AG09319 (cell line): ENCODE measurements at places on chromosomes 11 and 22.
A peak's percentile ranks its signal among the peaks of the same experiment; 100 is the strongest.

GRCh38 chr11:45025716-45026492 lies 75.2 kb upstream of the TP53I11 start:
- no peak for DNase-seq

DNA sequence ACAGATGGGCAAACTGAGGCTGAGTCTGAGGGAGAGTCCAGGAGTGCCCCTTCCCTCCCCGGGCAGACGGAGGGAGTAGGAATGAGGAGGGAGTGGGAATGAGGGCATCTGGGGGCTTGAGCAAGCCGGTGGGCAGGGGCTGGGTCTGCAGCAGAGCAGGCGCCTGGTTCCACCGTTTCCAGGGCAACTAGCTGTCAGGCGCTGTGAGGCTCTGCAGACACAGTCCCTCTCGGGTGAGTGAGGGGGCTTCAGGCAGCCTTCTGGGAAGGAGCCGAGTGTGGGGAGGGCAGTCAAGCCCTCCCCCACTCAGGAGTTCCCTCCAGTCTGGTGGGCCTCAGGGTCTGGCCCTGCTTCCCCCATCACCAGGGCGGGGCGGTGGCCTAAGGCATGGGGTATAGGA lies 19.0 kb downstream of the TMEM258 start:
- no peak for DNase-seq

DNA sequence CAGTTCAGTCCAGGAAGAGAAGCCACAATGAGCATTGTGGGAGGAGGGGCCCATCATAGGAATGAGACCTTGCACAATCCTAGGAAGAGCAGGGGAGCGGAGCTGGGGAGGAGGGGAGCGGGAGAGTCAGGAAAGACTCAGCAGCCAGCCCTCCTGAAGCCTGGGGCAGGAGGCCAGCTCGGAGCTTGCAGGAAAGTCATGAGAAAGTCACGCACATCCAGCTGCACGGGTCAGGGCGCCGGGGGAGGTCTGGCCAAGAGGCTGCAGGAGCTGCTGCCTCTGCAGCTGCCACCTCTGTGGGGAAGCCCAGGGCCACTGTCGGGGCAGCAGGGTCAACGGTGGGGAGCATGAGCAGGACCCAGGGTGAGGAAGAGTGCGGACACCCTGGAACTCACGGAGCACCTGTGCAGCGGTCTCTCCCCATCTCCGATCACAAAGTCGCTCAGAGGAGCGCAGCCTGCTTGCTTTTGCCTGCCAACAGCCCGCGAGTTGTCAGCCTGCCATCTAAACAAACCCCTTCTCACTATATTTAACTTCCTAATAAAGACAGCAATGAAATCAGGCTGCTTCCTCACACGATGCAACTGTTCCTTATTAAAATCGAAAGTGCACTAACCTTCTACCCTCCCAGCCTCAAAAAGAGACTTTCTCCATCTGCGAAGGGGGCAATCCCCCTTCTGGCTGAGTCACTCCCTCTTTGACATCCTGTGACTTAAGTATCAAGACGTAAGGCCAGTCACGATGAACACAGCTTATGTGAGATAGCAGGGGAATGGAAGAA lies 52.9 kb upstream of the RTL6 start:
- DNase-seq: peak; percentile 96

DNA sequence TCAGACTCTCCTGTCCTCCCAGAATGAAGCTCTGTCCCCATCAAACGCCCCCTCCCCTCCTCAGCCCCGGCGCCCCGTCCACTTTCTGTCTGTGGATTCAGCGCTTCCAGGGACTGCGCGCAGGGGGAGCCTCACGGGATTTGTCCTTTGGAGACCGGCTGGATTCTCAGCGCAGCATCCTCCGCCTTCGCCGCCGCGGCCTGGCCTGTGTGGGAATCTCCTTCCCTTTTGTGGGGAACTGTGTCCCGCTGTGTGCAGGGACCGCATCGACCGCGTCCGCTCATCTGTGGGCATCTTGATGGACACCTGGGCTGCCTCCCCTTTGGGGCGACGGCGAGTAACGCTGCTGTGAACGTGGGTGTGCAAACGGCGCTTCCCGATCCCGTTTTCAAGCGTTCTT lies 1.1 kb upstream of the SCT start:
- DNase-seq: no peak

DNA sequence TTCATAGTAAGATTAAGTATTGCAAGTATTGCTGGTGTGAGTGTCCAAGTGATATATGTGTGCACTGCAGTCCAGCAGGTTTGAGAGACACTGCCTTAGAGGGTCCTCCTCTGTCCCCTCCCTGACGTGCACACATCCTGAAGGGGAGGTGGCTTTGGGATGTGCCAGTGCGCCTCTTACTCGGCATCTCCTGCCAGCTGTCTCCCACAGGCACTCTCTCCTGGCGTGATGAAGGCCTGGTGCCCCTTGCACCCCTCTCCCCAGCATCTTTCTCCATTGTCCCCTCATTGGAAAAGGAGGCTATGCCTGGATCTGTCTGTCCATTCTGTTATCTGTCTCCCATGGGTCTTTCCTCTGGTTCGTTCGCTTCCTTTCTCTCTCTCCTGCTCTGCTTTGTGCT lies 24.2 kb downstream of the GTPBP1 start:
- no peak for DNase-seq

DNA sequence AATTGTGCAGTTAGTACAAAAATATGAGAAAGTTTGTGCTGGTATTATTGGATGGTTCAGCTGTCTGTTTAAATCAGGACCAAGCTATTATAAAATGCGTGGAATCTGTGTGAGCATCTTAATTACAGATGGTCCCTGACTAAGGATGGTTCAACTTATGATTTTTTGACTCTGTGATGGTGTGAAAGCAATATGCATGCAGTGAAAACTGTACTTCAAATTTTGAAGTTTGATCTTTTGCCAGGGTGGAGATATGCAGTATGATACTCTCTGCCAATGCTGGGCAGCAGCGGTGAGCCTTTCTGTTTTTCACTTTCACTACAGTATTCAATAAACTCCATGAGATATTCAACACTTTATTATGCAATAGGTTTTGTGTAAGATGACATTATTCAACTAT lies 189.3 kb downstream of the CHST1 start:
- no peak for DNase-seq

DNA sequence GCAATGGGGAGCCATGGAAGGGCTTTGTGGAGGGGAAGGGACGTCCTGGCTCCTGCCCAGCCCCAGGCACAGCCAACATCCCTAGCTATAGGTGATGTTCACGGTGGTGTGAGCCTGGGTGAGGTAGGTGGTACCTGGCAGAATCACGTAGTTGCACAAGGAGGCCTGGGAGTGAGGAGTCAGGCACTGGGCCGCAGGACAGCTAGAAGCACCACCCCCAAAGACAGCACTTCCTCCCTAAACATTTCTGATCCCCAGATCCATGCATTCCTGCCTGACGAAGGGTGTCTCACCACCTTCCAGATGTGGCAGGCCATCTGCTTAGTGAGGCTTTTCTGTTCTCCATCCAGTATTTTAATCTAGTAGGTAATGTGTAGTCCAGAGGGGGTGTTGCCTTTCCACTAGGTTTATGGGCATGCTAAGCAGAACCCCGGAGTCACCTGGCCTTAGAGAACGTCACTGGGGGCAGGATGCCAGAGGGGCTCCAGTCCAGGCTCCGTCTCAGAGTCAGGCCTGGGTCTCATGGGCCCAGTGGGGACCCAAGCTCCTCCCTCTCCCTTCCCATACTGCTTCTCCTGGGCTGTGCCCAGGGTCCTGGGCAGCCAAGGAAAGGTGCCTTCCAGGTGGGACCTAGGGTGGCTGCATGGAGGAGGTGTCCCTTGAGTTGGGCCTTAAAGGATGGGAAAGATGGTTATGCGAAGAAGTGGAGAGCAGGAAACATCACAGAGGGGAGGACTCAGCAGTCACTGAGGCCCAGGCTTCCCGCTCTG lies 56.2 kb downstream of the OTOG start:
- DNase-seq: no peak

- DNase-seq: no peak
Observed at GRCh38 chr22:39177791-39178190, 25.3 kb upstream of the CBX7 start.

DNA sequence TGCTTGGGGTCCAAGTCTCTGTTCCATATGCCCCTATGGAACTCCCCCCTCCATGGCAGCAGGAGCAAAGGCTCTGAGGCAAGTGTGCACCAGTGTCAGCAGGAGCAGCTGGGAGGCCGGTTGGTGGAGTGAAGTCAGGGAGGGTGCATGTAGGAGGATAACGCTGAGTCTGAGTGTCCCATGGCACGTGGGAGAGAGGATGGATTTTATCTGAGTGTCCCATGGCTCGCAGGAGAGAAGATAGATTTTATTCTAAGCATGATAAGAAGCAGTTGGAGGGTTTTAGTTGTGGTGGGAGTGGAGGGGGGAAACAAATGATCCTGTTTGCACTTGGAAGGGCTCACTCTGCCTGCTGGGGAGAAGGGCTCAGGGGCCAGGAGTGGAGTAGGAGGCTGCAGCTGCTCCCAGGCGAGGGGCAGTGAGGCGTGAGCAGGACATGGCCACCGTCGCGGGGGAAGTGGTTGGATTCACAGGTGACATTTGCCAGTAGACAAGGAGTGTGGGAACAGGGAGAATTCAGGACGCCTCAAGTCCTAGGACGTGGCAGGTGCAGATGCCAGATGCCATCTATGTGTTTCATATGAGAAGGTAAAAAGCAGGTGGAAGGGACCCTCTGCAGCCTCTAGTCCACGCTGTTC lies 33.6 kb upstream of the PARVG start:
- DNase-seq: no peak

DNA sequence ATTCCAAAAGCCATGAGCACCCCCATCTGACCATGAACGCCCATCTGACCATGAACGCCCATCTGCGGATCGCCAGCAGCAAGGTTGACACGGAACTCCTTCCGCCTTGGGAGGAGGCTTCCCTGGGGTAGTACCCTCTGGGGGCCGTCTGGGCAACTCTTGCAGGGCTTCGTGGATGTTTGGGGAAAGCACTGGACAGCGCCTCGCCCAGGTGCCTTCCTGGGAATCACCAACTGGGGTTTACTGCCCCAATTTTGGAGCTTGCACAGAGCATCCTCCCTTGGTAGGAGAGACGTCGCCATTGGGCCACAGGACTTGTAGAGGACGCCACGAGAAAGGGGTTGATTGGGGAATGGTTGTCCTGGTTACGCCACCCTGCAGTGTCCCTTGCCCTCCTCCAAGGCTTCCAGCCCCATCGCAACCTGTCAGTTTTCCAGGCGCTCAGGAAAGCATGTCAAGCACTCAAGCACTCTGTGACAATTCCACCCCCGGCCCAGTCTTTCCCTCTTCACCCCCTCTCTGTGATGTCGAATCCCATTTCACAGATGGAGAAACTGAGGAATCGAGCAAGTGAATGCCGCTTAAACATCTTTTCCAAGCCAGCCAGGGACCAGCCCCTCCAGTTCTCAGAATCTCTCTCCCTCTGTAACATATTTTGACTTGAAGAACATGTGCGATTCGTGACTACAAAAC lies 914 bp upstream of the PRDM11 start:
- no peak for DNase-seq

DNA sequence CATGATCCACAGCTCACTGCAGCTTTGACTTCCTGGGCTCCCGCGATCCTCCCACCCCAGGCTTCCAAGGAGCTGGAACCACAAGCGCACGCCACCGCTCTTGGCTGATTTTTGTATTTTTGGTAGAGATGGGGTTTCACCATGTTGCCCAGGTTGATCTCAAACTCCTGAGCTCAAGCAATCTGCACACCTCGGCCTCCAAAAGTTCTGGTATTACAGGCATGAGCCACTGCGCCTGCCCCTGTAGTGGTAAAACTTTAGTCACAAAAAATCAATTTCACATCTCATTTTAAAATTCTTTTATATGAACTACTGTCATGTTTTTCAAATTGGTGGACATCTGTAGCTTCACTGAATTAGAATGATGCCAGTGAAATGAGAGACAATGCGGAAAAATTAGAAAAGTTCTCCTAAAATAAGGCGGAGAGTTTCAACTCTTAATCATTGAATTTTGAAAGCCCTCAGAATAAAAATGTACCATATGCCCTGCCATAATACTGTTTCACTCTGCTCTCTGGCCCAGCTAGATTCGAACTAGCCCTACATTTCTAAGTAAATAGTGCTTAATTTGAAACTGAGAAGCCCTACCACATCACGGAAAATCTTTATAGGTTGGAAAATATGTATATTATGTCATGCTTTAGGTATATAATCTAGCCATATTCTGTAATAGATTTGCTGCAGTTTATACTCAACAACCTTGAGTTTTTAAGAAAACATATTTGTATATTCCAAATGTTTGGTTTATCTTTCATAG lies 78.7 kb downstream of the HORMAD2 start:
- no peak for DNase-seq

GRCh38 chr11:31606893-31607292 lies 97.3 kb downstream of the ELP4 start:
- no peak for DNase-seq

DNA sequence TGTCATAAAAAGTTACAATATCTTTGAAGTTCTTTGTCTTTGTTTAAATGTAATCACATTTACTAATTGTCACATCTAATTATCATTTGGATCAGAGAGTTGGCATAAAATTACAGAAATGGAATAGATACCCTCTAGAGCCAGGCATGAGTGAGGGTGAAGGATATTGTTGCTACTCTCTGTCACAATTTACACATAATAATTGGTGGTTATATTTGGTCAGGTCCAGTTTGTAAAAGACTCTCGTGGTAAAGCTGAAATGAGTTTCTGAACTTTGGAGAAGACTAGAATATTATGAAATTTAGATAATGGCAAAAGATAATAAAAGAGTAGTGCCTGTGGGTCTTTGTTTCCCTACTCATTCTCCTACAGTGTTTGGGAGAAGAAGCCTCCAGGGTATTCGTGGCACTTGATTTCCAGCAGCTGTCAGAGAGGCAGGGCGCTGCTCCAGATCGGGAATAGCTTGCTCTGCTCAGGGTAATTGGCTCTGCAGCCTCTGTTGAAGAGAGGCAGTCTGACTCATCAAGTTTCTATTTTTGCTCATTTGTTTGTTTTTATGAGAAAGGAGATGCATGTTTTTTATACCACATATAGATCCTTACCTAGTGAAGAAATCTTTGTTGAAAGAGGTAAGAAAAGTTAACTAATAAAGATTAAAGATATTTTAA lies 349.9 kb downstream of the CNTN5 start:
- no peak for DNase-seq

GRCh38 chr11:78181185-78181584 lies 7.2 kb downstream of the KCTD21 start:
- DNase-seq: no peak

- DNase-seq: no peak
Observed at GRCh38 chr11:68372625-68373024, 60.2 kb downstream of the LRP5 start.

- no peak for DNase-seq
Observed at GRCh38 chr11:10631761-10632160, 61.8 kb downstream of the IRAG1 start.

DNA sequence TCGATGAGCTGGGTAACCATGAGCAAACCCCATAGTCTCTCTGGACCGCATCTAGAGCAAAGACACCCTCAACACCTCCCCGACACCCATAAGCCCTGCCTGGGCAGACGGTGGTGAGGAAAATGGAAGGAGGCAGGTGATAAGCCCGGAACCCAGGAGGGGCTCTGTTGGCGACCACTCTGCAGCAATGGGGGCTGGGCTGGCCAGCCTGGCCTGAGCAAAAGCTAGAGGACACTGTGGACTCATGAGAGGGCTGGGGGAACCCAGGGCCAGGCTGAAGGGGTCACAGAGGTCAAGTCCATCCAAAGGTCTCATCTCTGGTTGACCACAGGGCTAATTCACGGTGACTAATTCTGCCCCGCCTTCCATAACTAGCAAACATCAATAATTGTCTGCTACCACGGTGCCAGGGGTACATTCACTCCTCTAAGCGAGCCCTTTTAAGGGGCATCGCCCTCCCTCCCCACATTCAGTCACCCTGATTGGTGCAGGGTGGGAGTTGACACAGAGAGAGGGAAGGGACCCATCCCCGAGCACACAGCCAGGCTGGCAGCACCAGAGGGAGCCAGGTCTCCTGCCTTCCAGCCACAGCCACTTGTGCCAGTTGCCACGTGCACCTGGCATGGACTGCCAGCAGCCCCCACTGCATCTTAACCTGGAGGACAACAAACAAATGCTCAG lies 4.0 kb downstream of the PYGM start:
- no peak for DNase-seq
